ENCODE measurements at places on chromosomes 3 and 15. TPM values are rescaled to one million over a fixed set of nuclear protein-coding genes. Genes with fewer than 3 reads are reported as not detected.
A peak's percentile ranks its signal among the peaks of the same experiment; 100 is the strongest.

GRCh38 chr15:56241374-56242105 lies 2.1 kb downstream of the RFX7 start:
- peaks cover 24% of the 10 kb centered on the region for H3K4me1 ChIP-seq
- peak overlapping the region; percentile 70 for H3K4me3 ChIP-seq
- no peak for DNase-seq
- no peaks in the 10 kb centered on the region for H3K27me3 ChIP-seq
- H3K27ac ChIP-seq: no peak overlapping the region

- H3K4me3 ChIP-seq: no peak overlapping the region
- H3K4me1 ChIP-seq: peaks cover 16% of the 10 kb centered on the region
- H3K36me3 ChIP-seq: no peaks in the 10 kb centered on the region
- no peak for DNase-seq
- H3K27me3 ChIP-seq: no peaks in the 10 kb centered on the region
These were observed 503.6 kb downstream of the SHQ1 start for GRCh38 chr3:72344647-72345046.

DNA sequence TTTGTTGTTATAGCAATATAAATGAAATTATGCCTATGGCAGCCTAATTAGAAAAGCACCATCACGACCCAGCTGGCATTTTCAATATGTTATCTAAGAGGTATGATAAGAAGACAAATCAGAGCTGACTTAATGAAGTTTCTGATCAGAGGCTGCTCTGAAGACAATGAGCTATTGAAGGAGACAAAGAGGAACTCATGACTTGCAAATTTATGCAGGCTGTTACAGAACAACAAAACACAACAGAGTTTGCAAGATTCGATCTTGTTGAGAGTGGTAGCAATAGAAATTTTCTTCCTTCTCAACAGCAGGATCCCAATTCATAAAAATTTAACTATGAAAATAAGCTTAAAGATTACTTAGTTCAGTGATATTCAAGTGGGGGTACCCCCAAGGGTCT lies 7.7 kb downstream of the CCDC54 start:
- H3K4me1 ChIP-seq: no peaks in the 10 kb centered on the region
- H3K4me3 ChIP-seq: no peak overlapping the region
- no peaks in the 10 kb centered on the region for H3K36me3 ChIP-seq
- no peak for DNase-seq

DNA sequence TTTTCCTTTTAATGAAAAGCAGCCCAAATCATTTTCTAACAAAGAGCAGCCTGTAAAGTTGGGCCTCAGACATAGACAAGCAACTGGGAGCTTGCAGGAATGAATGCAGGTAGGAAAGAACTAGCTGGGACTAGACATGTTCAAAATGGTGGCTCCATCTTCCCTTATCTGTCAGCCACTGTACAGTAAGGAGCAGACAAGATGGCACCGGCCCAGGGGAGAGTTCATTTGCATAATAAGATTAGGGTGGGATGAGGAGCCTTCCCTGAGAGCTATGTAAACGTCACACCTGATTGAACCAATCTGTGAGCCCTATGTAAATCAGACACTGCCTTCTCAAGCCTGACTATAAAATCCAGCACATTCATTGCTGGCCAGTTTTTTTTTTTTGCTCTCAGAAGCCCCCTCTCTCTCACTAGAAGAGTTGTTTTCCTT lies 59.7 kb upstream of the GK5 start:
- H3K36me3 ChIP-seq: no peaks in the 10 kb centered on the region
- H3K27me3 ChIP-seq: no peaks in the 10 kb centered on the region

GRCh38 chr3:159238646-159239045 lies 436.8 kb downstream of the MFSD1 start:
- no peak for DNase-seq
- no peaks in the 10 kb centered on the region for H3K4me1 ChIP-seq
- H3K4me3 ChIP-seq: no peak overlapping the region
- H3K27me3 ChIP-seq: no peaks in the 10 kb centered on the region

DNA sequence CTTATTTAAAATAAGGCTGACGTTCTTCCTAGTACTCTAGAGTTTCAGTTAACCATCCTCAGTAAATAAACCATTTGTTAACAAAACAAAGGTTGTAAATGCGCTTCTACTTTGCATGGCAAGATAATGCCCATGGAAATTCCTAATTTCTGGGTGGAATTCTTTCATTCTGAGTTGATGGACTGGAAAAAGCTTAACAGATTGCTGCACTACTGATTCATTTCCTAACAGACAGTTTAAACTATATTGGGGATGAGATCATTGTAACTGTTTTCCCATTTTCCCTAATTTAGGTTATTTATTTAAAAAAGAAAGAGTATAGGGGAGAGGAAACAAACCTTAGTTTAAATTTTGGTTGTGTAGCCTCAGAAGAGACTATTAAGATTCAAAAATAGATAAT lies 342.2 kb downstream of the NLGN1 start:
- no peak for DNase-seq
- H3K27ac ChIP-seq: no peak overlapping the region
- H3K27me3 ChIP-seq: no peaks in the 10 kb centered on the region
- no peak overlapping the region for H3K4me3 ChIP-seq
- no peaks in the 10 kb centered on the region for H3K36me3 ChIP-seq

GRCh38 chr15:67095912-67096311 lies 30.5 kb downstream of the SMAD3 start:
- no peak overlapping the region for H3K4me3 ChIP-seq
- H3K27ac ChIP-seq: no peak overlapping the region
- no peaks in the 10 kb centered on the region for H3K27me3 ChIP-seq
- no peaks in the 10 kb centered on the region for H3K36me3 ChIP-seq
- peaks cover 57% of the 10 kb centered on the region for H3K4me1 ChIP-seq

DNA sequence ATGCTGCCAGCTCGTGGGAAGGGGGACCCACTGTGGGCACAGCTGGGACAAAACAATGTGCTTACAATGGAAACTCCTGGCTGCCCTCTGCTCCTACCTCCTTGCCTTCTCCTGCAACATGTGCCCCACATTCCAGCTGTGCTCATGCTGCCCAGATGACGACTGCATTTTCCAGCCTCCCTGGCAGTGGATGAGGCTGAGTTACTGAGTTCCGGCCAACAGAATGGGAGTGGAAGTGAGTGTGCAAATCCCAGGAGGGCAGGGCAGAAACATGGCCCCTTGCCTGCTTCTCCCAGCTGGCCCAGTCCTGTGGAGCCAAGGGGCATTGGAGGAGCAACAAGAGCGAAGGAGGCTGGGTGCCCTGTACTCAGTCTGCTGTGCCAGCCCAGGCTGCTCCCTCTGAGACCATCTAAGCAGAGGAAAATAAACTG lies 17.1 kb downstream of the KLF15 start:
- H3K27ac ChIP-seq: no peak overlapping the region
- DNase-seq: peak; percentile 56
- H3K27me3 ChIP-seq: no peaks in the 10 kb centered on the region
- H3K36me3 ChIP-seq: no peaks in the 10 kb centered on the region
- H3K4me1 ChIP-seq: peaks cover 3% of the 10 kb centered on the region

GRCh38 chr15:79082363-79083070 lies 8.1 kb downstream of the RASGRF1 start:
- H3K27ac ChIP-seq: no peak overlapping the region
- H3K4me3 ChIP-seq: no peak overlapping the region
- H3K36me3 ChIP-seq: no peaks in the 10 kb centered on the region
- no peaks in the 10 kb centered on the region for H3K4me1 ChIP-seq

The SPSB4 gene
- 1.2 TPM for total RNA-seq

The ACVR2B gene
- 6.6 TPM for total RNA-seq
